ENCODE measurements at places on chromosomes 2 and 18. TPM values are rescaled to one million over a fixed set of nuclear protein-coding genes. Genes with fewer than 3 reads are reported as not detected.
A peak's percentile ranks its signal among the peaks of the same experiment; 100 is the strongest.

Gene PKDCC
- total RNA-seq, result 14.2 TPM

GRCh38 chr2:203951366-203951902 lies 14.9 kb downstream of the ICOS start:
- DNase-seq, result no peak

DNA sequence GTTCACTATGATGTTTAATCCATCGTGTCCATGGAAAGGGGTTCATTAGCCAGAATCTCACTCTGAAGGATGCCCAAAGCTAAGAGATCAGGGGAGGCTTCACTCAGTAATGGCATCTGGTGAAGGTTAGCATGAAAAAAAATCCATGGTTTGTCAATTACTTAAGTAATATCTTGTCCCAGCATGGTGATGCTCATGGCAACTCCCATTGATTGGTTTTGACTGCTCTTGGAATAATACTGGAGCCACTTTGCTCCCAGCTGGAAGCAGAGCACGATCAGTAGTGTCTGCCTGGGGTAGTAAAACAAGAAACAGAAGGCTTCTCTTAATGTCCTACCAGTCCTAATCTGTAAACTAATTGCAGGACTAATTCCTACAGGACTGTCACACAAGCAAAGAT lies 799.4 kb downstream of the CNTNAP5 start:
- DNase-seq, result no peak

- DNase-seq, result no peak
Observed at GRCh38 chr2:12478151-12479064, 238.3 kb upstream of the TRIB2 start.

Gene FAM237A
- not detected for total RNA-seq

DNA sequence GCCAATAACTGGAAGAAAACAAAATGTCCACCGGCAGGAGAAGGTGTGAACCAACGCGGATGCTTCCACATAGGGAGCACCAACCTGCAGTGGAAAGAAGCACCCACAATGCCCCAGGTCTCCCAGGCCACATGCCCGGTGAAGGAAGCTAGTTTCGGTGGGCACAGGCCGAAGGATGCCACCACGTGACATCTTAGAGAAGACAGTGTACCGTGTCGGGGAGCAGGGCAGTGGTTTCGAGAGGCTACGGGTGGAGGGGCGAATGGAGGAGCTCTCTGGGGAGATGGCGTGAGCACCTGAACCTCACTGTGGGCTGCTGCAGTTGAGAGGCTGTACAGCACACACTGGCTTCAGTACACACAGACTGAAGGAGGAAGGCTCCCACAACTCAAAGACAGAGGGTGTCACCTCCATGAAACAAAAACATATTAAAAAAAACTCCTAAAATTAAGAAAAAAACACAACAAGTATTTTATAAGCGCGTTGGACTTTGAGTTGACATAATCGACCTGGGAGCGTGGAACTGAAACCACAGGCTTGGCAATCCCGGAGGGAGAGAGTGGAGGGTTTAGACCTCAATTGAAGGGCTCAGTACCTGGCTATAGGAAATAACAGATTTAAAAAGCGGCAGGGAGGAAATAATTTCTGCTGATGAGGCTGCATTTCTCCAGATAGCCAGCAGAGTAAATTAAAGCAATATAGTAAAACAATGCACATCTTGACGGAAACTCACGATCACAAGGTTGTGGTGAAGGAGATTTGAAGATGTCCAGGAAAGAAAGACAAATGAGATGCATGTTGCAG lies 160.1 kb downstream of the RTP5 start:
- peak; percentile 49 for DNase-seq

DNA sequence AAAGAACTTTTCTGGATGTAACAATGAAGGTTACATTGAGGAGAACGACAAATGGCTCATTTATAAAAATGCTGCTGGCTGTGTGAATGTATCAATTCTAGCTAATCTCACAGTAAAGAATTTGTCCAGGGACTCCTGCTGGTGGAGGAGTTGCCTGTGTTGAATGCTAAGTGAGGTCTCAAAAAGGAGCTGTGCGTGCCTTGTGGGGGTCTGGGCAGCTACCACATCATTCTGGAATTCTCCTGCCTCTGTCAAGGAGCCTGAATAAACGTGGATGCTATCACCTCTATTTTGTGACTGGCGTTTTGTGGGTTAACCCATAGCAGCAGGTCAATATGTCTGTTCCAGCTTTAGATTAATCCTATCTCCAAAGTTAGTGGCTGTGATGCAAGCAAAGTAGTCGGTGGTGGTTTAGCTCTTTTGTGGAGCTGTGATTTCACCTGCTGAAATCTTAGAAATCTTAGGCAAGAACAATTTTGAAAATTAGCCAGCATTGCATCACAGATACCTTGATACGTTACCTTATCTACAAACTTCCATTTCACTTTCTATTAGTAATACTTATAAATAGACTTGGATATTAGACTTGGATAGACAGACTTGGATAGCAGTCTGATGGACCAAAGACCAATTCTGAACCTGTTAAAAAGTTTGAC lies 96.8 kb downstream of the MTCL1 start:
- no peak for DNase-seq

Gene ZC3H6
- total RNA-seq, result 3.7 TPM

DNA sequence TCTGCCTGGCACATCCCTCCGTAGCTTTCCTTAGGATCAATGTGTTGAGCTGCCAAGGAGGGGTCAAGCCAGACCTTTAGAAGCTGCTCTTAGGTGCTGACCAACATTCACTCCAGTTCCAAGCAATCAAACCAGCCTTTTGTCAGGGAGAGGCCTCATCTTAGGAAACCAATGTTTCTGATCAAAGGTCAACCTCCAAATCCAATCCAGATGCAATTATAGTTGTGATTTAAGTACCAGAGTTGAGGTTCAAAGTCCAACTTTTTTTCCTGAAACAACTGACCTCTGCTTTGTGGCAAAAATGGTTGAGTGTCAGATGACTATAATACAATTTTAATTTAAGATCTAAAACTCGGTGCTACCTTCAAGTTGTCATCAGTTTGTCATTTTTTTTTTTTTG lies 303.4 kb downstream of the ALK start:
- no peak for DNase-seq

DNA sequence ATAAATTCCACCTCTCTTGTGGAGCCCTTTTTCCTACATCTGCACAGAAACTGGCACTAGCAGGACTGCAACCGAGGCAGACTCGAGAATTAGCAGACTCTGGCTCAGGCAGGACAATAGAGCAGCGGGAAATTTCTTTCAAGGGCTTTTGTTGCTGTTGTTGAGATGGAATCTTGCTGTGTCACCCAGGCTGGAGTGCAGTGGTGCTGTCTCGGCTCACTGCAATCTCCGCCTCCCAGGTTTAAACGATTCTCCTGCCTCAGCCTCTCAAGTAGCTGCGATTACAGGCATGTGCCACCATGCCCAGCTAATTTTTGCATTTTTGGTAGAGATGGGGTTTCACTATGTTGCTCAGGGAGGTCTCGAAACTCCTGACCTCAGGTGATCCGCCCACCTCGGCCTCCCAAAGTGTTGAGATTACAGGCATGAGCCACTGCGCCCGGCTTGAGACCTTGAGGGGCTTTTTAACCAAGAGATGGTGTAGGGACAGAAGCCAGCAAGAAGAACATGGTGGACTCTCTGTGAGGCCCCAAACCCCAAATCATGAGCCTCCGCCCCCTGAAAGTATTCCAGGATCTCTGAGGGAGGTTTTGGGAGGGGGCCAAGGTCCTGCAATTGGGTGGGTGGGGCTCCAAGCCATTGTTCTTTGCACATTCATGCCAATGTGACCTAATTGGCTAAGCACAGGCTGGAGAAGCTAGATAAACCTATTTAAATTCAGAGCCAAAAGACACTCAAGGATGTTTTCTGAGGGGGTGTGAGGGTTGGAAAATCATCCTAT lies 68.4 kb upstream of the MSH2 start:
- DNase-seq, result no peak

- no peak for DNase-seq
Observed at GRCh38 chr2:104794441-104794840, 59.5 kb upstream of the POU3F3 start.

Gene ACTG2
- 2.8 TPM for total RNA-seq

Gene DOK6
- 2.4 TPM for total RNA-seq

DNA sequence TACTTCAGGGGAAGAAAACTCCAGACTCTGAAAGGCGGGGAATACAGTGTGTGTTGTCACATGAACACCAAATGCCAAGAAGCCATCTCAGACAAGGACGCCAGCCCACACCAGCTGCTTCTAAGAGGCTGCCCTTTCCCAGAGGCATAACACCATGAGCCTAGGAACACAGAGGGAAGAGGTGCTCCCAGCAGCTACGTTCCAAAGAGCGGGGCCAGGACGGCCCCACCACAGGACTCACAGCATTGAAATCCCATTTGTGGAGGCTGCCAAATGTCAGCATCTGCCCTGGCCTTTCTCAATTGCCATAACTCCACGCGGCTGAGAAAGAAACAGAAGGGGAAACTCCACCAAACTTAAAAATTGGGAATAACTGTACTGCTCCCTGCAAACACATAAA lies 20.1 kb upstream of the ID2 start:
- DNase-seq, result no peak

DNA sequence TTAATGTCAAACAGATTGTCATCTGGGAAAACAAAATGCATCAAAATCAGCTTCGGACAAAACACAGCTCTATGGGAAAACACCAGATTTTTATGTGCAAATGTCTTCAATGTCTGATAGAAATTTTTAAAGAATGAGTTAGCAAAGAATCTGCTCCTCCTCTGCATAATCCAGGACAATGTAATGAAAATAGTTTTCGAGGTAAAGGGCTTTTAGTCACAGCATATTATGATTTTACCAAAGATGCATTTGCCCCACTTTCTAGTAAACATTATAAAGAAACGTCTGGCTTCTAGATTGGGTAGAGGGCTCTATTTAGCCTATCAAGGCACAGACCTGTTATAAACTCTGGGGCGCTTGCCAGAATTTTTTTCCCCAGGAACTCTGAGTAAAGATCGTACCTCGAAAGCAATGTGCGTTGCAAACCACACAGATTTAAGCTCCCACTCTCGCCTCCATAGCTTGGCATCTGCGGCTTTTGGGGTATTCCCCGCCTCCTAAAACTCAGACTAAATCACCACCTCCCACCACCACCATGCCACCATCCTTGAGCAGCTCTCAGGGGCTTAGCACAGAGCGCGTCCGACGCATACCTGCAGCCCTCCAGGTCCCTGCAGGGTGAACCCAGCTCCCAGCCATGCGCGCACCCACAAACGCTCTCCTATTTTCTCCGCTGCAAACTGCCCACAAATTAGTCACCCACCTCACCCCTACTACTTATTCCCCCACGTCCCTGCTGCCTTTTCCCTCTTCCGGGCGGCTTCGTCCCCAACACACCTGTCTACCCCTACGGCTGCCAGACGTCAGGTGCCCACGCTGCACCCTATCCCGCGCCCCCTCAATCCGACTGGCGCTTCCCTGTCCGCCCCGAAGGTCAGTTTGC lies 829 bp downstream of the ACVR1C start:
- peak; percentile 52 for DNase-seq

Gene KRTCAP3
- total RNA-seq, result 7.1 TPM

Gene NT5DC4
- not detected for total RNA-seq

DNA sequence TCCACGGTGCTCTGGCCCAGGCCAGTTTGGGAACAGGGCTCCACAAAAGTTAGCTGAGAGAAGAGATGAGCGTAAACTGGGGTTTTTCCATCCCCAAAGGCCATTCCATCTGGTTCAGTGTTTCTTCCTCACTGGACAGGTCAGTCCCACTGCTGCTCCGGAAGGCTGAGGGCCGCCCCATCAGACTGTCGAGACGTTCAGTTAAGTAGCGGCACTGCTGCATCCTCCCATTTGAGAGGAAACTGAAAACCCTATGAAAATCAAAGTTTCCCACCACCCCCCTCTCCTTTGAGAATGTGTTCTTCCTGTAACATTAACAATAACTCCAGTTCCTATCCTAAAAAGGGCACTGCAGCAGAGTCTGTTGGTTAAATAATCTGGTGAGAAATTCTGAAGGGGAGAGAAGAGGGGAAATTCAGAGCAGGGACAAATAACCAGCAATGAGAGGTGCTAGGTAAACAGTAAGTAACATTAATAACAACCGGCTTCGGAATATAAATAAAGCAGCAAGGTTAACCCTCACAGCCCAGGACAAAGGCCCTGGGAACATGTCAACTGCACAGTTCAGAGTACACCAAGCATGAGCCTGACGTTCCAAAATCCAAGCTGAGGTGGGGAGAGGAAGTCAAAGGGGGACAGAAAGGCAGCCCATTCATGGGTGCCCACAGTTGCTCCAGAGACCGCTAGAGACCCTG lies 55.4 kb downstream of the UXS1 start:
- no peak for DNase-seq

- no peak for DNase-seq
Observed at GRCh38 chr2:107648781-107649404, 177.8 kb upstream of the RGPD4 start.

DNA sequence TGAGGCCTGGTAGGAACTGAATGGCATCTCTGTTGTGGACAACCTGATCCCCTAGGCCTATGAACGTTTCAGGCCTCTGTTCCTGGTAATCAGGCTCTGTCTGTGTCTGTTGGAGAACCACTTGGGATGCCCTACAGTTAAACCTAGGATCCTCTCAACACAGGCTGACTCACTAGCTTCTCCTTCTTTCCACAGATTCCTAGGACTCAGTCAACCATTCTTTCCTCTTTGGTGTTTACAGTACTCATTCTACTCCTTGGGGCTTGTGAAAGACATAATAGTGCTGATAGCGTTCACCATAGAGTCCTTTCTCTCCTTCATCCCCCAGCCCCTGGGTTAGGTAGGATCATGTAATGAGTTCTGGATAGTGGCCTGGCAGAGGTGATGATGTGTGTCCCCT lies 544.3 kb downstream of the METTL4 start:
- DNase-seq, result no peak

Gene PMAIP1
- 0.28 TPM for total RNA-seq

GRCh38 chr2:225192869-225193268 lies 150.6 kb upstream of the DOCK10 start:
- DNase-seq, result no peak

GRCh38 chr18:63844254-63844653 lies 43.3 kb upstream of the SERPINB2 start:
- no peak for DNase-seq

DNA sequence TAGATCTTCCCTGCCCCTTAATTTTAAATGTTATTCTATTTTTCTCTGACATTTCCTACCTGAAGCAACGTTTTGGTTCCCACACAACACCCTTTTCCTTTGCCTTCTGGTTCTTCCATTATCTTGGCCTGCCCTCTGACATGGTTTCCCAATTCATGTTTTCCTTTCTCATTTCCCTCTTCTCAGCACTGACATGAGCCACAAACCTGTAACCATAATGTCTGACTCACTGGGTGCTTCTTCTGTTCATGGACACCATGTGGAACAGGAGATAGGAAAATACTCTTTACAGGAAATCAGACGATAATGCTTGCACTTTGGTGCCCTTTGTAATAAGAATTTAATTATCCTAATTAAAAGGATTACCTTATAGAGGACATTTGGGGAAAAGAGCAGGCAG lies 142.0 kb downstream of the ZEB2 start:
- no peak for DNase-seq

GRCh38 chr2:173048897-173049661 lies 26.6 kb upstream of the MAP3K20 start:
- peak; percentile 79 for DNase-seq

GRCh38 chr2:59790186-59791003 lies 763.1 kb downstream of the BCL11A start:
- no peak for DNase-seq

- DNase-seq, result no peak
Observed at GRCh38 chr2:118970396-118971135, 28.6 kb downstream of the MARCO start.
